ENCODE measurements at places on chromosomes 2 and 18.

GRCh38 chr2:156038021-156038420, 294.5 kb downstream of the NR4A2 start:
- no peak for DNase-seq

- DNase-seq, result peak; percentile 39
Observed at GRCh38 chr2:24123195-24123921, at the start of the genes FAM228B and PFN4. TSS of gene FAM228B (plus strand) at chr2:24123469. CDS start at chr2:24124362, 893 bp downstream. TSS of gene PFN4 (minus strand) at chr2:24123334. CDS start at chr2:24122535, 799 bp downstream.

- no peak for DNase-seq
Observed at GRCh38 chr2:637804-638203, 39.4 kb downstream of the TMEM18 start.

DNA sequence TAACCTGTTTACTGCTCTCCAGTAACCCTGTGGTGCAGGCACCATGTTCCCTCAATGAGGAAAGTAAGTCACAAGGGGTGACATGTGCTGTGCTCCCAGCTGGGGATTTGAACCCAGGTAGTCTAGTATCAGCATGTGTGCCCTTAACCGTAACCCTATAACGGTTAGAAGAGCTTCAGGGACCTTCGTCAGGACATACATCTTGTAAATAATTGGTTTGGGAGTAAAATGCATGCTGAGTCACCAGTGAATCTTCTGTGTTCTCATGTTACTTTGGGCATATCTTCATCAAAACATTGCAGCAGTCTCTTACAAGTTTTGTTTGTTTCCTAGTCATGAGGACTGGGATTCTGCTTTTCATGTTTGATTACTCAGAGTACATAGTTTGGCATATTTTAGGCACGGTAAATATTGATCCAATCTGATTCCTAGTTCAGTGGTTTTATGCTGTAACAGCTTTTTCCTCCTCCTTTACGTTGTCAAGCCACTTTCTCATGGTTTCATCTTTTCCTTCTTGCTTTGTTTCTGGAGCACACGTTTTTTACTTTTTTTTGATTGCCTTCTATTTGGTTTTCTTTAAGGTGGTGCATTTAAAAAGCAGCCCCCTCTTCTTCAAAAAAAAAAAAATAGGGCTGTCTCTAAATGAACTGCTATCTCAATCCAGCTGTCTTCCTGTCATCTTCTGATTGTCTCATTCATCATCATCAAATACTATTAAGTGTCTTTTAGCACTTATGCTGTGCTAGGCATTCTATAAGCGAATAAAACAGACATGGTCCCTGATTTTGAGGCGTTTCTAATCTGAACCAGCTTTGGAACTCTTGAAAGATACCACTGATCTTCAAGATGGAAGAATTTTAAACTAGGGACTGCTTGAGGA, 50.4 kb downstream of the CLIP4 start:
- DNase-seq, result no peak

DNA sequence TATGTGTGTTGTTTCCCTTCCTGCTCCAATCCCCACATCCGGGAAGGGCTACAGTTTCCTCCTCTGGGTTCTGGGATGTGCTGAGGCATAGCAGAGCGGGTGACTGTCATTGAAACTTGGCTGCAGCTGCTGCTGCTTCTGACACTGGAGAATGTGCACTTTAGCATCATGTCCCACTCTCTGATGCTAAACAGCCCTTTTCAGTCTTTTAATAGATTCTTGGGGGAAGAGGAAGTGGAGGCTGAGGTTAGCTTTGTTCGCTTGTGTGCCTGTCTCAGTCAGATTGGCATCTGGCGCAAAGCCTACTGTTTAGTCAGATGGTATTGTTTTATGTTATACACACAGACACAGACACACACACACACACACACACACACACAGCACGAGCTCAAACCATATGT, 136.5 kb upstream of the RND3 start:
- no peak for DNase-seq

- no peak for DNase-seq
Observed at GRCh38 chr2:128606837-128607236, 288.2 kb upstream of the HS6ST1 start.

GRCh38 chr2:28663359-28663758, 88.3 kb upstream of the PPP1CB start:
- no peak for DNase-seq

- DNase-seq, result no peak
Observed at GRCh38 chr2:236754271-236754944, 184.8 kb downstream of the ACKR3 start.

- no peak for DNase-seq
Observed at GRCh38 chr2:217901835-217902378, 100.9 kb downstream of the TNS1 start.

DNA sequence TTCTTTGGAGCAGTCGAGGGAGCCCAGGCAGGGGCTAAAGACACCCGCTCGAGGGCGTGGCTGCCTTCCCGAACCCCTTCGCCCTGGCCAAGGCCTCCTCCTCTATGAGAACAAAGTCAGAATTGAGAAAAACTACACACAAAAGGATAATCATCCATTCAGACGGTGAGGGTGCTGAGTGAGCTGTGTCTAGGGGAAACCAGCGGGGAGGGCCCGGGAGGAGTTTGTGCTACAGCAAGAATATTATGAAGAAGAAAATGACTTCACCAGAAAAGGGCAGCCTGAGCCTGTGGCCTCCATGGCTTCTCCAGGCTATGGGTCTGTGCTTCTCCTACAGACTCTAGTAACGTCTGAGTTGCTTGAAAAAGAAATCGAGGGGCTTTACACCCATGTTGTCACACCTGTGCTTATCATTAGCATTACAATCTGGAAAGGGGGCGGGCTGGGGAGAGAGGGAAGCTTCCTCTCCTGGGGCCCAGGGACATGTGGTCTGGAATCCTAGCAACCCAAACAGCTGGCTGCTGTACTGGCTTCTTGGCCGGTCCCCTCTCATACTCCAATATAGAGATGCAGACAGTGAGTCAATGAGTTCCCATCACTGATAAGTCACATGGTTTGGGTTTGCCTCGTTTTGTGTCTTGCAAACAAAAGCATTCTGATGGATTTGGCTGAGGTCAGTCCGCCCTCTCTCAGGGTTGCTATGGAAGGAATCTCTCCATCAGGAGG, 52.0 kb upstream of the ARL4C start:
- no peak for DNase-seq

DNA sequence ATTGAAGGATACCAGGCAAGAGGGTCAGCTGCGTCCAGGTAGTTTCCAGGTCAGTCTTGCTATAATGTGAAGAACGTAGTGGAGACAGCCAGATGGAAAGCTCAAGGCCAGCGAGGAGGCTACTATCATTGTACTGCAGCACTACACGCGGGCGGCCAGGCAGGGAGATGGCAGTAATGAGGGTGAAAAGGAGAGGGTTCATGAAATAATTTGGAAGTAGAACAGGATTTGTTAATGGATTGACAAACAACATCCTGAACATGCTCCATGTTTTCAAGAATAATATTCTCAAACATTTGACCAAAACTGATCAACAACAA, 17.1 kb downstream of the SPIRE1 start:
- no peak for DNase-seq

DNA sequence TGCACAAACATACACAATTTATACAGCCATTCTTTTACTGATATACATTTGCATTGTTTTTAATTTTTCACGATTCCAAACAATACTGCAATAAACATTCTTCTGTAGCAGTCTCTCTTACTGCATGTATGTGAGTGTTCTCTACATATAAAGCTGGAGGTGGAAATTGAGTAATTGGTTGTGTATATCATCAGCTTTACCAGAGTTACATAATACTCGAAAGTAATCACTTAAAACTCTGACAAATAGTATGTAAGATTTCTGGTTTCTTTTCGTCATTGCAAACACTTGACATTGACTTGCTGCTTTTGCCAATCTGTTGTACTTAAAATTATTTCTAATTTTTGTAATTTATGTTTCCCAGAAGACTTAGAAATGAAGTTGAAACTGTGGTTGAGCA, 110.2 kb downstream of the TDRD15 start:
- DNase-seq, result no peak
